ENCODE measurements at places on chromosomes 2 and 18.

GRCh38 chr18:3114451-3114850, 101.5 kb upstream of the LPIN2 start:
- no peak for DNase-seq

DNA sequence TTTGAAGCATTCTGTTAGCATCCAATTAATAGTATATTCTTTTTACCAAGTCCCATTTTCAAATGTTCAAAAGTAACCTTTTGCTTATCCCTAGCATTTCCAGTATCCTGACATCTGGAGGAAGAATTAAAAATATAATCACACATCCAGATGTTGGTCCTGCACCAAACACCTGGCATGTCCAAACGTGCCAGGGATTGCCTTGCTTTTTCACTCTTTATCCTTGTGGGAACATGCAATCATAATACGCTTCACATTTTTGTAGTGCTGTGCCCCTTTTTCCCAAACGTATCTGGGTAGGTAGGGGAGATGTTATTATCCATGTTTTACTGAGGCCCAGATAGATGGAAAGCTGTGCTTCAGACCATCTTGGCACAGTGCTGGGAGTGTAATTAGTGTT, 133.0 kb downstream of the TPGS2 start:
- no peak for DNase-seq

GRCh38 chr18:28735731-28736130, 558.8 kb upstream of the CDH2 start:
- peak; percentile 68 for DNase-seq

DNA sequence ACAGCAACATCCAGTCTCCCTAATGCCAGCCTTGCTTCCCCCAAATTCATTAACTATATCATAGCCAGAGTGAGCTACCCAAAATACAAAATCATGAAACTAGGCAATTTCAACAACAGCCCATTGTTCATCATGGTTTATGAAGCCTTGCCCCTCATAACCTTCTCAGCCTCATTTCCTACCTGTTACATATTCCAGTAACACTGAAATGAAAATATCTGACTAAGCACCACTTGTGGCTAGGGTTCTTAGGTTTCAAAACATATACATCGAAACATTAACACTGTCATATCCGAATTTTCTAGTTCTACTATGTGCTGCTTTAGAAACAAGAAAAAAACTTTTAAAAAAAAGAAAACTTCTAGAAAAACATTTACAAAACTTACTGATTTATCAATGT, 59.5 kb downstream of the ATAD2B start:
- DNase-seq, result no peak

DNA sequence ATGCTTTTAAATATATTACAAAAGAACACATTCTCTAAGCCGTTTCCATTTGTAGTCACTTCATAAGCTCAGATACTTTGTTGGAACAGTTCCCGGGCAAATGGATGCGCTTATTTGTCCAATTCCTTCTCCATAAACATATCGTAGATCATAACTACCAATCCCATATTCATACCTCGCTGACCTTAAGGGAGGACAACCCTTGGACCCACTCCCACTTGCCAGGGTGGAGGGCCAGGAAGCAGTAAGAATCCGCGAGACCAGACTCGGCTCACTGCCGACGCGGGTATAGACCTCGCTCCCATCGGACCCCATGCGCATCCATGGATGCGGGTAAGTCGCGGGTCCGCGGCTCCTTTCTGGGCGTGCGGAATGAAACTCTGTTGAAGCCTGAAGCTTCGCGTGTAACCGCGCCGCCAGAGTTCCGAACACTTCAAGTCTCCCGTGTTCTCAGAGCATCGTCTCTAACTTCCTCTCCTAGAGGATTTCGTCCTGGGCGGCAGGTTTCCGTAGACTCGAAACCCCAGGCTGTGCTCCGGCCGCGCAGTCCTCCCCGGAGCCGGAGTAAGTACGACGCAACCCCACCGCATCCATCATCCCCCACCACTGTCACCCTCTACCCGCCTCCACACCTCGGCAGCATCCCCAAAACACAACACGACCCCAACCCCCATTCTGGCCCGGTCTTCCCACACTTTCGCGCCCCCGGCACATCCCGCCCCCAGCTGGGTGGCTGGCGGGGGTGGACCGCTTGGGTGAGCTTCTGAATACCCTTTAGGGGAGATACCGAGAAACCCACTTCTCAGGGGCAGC, 1.1 kb downstream of the DSC3 start:
- DNase-seq, result peak; percentile 9

GRCh38 chr18:57803103-57803969, at the start of gene ATP8B1:
Gene ATP8B1 (minus strand): TSS chr18:57803315. CDS start chr18:57731807, 71,508 bp downstream.
- DNase-seq, result peak; percentile 92

DNA sequence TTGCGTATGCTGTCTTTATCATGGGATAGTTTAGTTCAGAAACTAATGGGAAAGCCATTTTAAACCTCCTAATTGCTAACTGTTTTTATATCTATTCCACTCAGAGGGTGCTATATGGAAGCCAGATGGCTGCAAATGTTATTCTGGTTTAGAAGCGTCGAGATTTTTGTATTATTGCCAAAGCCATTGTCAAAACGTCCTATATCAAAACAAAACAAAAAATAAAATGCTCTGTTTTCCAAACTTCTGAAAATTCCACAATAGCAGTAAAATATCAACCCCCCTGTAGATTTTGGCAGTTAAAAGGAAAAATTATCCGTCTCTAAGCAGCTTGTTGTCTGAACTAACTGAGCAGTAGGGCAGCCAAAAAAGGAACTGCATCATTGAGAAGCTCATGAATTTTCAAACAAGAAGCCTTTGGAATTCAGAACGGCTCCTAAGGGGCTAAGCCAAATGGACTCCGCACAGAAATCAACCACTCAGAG, 195.4 kb upstream of the CWC22 start:
- peak; percentile 11 for DNase-seq

GRCh38 chr2:41924024-41924423, 123.8 kb upstream of the PKDCC start:
- no peak for DNase-seq

DNA sequence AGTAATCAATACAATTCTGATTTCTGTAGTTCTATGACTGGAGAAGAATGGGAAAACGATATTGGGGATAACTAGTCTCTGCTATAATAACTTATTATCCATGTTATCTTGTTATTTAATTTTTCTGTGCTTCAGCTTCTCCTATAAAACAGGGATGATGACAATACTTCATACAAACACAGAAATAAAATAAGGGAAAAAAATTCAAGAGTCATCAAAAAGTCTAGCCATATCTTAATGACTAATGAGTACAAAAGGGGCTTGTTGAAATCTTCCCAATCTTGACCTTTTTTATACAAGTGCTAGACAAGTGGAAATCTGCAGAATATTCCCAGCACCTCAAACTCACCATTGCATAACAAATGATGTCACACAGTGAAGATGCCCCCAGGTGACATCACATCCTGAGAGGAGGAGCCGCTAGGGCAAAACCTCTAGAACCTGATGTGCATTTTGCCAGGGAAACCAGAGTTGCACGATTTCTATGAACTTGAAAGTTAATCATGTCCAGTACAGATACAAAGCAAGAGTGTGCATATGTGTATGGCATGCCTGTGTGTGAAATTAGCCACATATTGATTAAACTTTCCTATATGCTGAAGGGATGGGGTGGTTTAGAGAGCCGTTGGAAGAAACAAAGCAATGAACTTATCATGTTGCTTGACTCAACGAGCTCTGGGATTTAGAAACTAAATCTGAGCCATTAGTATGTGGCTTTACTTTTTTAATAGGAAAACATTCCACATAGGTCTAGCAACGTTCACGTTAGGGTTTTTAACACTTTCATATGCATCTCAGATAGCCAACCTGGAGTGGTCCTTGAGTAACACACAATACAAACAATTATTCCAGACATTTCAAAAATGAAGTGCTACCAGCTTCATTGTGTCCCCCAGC, 278.9 kb downstream of the SLC4A3 start:
- DNase-seq, result no peak

- no peak for DNase-seq
These were observed 33.0 kb downstream of the RPRD1A start for GRCh38 chr18:36034299-36034895.

- no peak for DNase-seq
These were observed 357.0 kb upstream of the ID2 start for GRCh38 chr2:8324901-8325300.

GRCh38 chr2:102033750-102034682, 42.3 kb downstream of the IL1R2 start:
- no peak for DNase-seq

DNA sequence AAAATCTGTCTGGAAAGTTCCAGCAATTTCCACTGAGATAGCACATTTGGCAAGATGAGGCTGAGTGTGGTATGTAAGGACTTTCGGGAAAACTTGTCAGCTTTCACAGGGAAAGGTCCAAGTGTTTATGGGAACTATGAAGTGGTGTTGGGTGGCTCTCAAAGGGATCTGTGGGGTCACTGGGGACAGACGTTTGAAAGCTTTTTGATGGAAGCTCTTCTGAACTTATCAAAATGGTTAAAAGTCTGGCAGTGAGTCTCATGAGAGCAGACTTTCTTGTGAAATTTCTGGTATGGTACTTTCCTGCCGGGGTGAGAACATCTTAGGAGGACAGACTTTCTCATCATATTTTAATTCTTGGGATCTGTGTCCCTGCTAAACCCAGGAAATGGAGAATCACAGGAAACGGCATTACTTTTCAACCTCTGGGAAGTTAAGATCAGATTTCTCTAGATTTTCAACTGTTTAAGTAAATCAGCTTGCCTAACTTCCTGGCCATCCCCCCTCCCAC, 546.3 kb upstream of the ZEB2 start:
- DNase-seq, result peak; percentile 21

DNA sequence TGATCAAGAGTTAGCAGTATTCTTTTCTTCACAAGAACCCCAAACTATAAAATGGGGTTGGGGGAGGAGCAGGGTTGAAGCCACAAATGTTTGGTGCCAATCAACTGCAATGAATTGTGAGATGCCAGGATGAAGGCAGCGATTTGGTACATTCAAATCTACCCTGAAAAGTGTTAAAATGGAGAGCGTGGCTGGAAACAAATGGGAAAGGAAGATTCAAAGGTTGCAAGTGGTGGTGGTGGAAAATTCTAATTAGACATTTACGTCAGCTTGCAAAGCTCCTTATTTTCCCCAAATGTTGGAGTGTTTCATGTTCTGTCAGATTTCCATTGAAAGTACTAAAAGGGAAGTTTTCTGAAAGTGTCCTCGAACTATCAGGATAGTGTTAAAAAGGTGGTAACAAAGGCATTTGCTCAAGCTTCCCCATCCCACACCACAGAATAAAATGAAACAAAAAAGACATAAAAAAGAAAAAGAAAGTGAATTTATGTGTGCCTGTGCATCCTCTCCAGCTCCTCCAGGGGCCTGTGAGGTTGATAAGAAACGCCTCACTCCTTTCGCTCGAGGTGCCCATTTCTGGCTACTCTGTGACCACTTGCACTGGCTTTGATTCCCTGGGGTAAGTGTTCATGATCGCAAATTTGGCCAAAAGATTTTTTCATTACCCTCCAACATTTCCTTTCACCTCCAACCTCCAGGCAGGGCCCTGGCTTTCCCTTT, 424.1 kb upstream of the POU3F3 start:
- DNase-seq, result no peak

DNA sequence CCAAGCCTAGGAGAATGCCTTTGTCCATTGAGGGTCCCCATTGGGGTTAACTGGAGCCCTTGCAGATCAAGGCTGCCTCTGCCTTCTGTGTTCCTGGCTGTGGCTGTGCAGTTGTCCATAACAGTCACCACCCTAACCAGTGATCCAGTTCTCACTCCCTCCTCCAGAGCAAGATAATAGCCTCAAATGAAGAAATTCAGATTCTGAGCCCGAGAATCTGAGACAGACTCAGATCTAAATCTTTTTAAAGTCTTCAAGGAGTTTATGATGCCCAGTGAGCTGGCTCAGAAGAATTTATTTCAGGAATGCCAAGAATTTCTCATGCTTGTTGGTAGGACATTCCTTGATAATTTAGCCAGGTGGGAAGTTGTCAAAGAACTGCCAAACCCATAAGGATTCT, 44.3 kb upstream of the RAB6C start:
- DNase-seq, result no peak

DNA sequence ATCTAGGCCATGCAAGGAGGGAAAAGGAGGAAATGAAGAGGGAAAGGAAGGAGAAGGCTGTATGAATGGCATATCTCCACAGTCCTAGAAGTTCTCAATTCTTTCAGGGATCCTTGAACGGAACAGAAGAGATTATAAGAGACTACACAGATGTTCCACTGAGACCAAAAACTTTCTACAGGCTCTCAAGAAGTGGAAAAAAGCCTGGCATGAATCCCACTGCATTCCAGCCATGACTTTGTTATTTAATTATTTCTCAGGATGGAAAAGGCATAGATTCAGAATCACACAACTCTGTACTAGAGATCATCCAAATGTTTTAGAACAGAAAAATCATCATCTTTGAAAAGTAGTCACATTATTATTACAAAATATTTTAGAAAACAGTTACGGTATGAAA, 131.7 kb upstream of the CDH20 start:
- DNase-seq, result peak; percentile 11

DNA sequence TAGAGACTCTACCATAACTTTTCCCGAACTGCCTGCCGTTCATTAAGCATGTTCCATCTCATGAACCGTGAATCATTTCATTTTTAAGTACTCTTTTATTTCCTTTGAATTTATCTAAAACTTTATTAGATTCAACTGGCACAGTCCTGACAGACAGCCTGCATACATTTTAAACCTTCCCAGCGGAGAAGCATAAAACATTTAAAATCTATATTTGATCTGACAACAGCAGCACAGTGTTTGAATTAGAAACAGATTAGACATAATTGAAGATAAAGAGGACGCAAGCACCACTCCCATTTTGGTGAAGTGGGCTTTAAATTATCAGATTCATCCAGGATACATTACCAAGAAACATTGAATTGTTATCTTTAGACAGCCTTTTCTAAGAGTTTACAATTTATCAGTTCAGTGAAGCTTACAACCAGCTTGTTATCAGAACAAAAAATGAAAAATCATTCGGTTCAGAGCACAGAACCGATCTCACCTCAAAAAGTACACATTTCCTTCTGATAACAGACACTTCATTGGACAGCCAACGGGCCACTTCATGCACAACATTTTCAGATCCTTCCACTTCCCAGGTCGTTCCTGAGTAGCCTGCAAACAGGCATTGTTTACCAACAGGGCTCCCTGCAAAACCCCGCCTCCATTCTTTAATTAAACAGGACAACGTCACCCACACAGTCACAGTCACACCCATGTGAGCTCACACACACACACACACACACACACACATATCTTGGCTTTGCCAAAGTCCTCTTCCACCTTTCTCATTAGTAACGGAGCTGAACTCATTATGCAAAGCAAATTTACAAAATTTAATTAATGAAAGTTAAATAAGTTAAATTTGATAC, 171.2 kb downstream of the SP3 start:
- DNase-seq, result no peak

DNA sequence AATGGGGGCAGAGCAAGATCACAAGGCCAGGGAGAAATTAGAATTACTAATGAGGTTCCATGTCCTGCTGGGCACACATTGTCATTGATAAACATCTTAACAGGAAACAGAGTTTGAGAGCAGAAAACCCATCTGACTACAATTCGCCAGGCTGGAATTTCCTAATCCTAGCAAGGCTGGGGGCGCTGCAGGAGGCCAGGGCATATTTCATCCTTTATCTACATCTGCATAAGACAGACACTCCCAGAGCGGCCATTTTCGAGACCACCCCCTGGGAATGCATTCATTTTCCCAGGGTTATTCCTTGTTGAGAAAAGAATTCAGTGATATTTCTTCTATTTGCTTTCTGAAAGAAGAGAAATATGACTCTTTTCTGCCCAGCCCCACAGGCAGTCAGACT, 152.7 kb downstream of the SUCLG1 start:
- DNase-seq, result no peak
